ENCODE measurements at places on chromosomes 5 and 9. TPM values are rescaled to one million over a fixed set of nuclear protein-coding genes. Genes with fewer than 3 reads are reported as not detected.

Gene SNCAIP
- not detected for total RNA-seq

Gene IRF1
- total RNA-seq, result 8.8 TPM

DNA sequence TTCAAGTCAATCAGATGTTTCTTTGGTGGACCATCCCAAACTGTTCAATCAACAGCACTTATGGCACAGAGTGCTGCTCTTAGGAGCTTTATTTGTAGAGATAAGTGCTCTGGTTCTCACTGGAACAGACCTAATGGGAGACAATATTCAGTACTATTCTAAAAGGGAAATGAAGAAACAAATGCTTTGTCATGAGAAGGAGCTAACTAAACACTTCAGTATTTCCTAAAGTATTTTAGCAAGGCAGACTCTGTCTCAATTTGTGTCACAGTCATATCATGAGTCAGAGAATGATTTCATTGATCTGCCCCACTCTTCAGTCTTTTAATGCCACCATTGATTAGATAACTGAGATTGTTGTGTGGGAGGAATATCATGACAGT, 175.3 kb downstream of the SLF1 start:
- DNase-seq, result no peak

DNA sequence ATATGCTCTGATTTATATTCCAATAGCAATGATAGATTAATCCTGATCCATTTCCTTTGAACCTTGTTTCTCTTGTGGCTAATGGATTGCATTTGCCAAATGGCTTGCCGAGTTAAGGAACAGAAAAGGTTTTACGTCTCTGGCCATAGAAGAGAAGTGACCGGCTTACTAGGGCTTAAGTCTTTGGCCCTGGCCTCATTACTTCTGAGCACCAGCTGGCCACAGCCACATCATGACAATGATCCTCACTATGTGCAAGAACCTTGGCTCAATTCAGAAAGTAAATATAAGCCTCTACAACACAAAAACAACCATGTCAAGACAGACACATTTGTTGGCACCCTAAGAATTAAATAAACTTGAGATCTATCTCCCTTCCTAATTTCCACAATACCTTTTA, 46.1 kb downstream of the ZNF608 start:
- DNase-seq, result no peak

Gene SHOC1
- total RNA-seq, result not detected

DNA sequence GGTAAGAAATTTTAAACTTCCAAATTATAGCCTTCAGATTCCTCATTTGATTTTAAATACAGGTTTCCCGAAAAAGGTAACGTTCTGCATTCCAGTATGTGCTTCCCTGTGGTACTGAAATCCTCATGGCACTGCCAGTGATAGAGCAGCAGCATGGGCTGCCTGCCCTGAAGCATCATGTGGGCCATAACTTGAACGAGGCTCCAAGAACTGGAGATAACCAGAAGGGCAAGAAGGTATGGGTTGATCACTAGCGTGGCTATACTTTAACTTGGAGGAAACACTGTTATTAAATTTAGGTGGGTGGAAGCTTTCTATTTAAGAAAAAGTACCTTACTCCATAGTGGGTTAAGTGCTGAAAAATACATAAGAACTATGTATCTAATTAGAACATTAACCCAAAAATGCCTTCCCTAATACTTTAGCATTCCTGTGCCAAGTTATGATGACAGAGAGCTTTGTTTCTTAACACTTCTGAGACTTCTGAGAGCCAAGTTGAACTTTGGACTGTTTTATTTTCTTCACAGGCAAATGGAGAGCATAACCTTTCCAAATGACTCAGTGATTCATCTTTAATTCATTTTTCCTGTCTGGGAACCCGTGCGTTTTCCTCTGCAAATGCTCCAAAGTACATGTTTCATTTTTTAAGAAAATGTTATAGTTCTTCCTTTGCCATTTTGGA, 191.5 kb upstream of the GNA14 start:
- DNase-seq, result peak; percentile 50

- DNase-seq, result no peak
These were observed 24.5 kb downstream of the DDX31 start for GRCh38 chr9:132645306-132645705.

- DNase-seq, result no peak
These were observed 2.4 kb downstream of the XPA start for GRCh38 chr9:97694769-97695168.

- no peak for DNase-seq
These were observed 257.5 kb downstream of the NSG2 start for GRCh38 chr5:174303035-174303434.

GRCh38 chr5:108167174-108167573, 214.7 kb downstream of the FBXL17 start:
- no peak for DNase-seq

GRCh38 chr5:82861701-82862100, 215.5 kb downstream of the TMEM167A start:
- DNase-seq, result no peak

- DNase-seq, result no peak
These were observed 95.0 kb upstream of the LMX1B start for GRCh38 chr9:126518763-126519162.

DNA sequence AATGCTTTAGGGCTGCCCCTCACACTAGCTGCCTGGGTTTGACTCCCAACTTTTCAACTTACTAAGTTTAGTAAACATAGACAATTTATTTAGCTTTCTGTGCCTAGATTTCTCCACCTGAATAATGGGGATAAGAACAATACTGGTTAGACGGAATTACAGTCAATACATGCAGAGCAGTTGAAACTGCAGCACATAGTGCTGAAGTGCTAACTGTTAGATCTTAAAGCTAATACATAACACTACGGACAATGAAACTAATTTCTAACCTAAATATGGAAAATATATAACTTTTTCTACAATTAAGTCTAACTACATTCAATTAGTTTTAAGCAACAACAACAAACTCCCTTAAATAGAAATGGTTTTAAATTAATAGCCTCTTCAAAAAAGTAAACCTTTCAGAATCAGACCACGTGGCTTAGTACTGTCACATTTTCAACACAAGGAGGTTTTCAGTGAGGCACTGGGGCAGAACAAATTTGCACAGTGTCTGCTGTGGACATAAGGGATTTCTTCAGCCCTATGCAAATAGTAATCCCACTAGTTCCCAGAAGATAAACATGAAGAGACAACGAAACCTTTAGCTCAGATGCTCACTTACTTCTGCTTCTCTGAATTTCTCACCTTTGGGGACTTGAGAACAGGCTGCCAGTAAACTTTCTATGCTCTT, 293.4 kb downstream of the EDIL3 start:
- DNase-seq, result peak; percentile 86

GRCh38 chr9:17793713-17794622, 215.1 kb downstream of the SH3GL2 start:
- DNase-seq, result peak; percentile 27

GRCh38 chr5:62268234-62268633, 37.8 kb upstream of the KIF2A start:
- DNase-seq, result peak; percentile 4

DNA sequence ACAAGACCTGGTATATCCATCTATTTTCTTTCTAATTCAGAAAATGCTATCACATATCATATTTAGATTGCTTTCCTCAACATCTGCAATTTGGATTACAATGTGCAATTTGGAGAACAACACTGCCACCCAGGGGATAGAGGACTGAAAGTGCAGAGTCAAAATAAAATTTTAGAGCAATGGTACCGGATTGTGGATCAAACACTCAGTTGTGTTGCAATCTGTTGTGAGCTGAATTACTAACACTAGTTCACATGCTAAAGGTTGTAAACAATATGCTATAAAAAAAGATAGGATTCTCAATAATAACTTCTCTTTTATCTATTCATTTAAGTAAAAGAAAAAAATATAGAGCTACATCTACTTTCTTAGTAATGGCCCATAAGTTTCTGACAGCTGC, 11.9 kb upstream of the SRFBP1 start:
- peak; percentile 34 for DNase-seq

DNA sequence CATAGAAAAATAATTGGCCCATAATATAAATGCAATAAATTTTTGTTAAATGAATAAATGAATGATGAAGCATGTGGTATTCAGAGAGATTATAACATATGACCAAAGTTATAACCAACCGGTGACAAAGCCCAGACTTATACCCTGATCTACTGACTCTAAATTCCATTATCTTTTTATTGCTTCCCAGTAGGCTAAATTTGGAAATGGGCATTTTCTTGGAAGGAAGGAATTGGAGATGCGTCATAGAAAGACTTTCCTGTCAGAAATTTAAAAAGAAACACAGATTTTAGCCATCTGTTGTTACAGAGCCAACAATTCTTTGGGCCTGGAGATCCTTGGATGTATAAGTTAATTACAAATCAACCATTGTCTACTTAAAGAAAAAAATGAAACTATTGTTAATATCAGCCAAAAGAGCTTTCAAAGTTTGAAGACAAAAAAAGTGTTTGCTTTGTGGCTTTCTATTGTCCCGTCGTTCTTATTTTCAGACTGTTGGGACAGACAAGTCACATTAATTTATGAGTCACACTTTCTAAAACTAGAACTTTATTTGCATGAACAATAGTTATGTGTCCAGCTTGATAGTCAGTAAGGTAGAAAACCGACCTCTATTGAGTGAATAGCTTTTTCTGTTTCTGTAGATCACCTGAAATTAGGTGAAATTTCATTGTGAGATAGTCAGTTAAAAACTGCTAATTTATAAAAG, 428.7 kb downstream of the GABRG2 start:
- DNase-seq, result no peak

DNA sequence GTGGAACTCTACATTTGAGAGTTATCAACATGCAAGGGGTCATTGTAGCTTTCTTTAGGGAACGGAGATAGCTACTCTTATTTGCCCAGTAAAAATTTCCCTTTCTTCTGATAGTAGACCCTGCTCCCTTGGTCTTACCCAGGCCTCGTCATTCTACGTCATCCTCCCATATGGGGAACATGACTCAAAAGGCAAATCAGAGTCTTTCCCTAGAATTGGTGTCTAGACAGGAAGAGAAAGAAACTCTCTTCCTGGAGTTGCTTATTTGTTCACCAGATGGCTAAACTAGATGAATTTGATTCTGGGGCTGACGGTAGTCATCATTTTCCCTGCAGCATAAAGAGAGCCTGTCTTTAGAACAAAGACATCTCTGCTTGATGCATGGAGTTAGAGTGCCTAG, 12.2 kb upstream of the SLC38A9 start:
- DNase-seq, result no peak

- DNase-seq, result no peak
These were observed 27.9 kb downstream of the PCDH1 start for GRCh38 chr5:141850244-141850768.

Gene ASPN
- not detected for total RNA-seq

DNA sequence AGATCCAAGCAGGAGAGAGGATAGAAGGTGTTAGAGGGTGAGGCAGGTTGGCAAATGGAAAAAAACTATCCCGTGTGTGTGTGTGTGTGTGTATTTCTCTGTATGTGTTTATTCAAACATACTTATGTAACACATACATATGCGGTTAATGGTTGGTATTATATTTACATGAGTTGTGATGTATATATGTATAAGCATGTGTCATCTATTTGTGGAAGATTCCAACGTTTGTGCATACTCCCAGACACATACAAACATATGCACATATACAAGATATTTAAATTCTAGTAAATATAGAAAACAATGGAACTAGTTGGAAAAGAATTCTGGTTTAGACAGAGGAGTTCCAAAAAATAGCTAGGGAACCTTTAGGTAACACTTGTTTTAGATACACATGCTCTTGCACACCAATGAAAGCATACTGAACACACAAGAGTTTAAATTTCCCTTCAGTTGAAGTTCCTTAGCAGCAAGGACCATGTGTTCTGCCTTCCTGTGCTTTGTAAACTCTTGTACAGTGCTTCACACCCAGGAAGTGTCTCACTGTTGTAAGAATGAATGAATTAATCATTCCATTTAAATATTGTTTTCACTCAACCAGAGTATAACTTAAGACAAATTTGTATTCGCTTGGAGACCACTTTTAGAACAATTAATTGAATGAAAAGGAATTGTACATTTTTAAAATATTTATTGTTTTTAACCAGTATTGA, 257.8 kb downstream of the FER start:
- no peak for DNase-seq

Gene NSMF
- 38.3 TPM for total RNA-seq

Gene NMUR2
- not detected for total RNA-seq

Gene F2RL1
- total RNA-seq, result 6.3 TPM

GRCh38 chr9:687994-688393, 153.5 kb upstream of the DMRT1 start:
- DNase-seq, result no peak

- no peak for DNase-seq
These were observed 672 bp upstream of the SUSD3 start for GRCh38 chr9:93057703-93058354.

DNA sequence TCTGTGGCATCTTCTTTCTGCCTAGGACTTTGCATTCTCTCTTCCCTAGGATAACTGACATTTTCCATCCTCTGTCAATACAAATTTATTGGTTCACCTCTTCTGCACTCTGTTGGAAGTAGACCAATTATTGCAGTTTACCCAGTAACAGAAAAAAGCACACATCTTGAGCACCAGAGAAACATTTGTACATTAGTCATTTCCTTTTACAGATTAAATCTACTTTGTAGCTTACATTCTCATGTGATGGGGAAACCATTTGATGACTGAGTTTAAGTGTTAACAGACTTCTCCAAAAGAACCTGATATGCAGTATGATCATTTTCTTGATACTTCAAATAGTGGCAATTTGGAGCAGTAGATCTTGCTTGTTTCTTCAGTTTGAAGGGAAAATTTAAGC, 1098.8 kb downstream of the DTWD2 start:
- DNase-seq, result no peak

DNA sequence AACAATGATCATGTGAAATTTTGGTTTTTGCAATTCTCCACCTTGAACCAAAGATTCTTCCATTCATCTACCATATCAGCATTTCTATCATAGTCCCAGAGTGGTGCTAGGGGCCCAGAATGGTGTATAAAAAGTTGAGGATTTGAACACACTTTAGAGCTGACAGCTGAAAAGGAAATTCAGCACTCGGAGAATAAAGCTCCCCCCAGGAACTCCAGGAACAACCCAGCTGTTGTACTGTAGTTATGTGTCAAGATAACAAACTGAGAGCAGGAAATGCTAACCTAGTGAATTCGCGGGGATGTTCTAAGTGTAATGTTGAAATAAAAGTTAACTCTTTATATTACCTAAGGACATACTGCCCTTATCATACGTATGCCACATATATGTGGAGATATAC, 216.7 kb downstream of the NFIB start:
- DNase-seq, result no peak

Gene DNM1
- total RNA-seq, result 0.15 TPM
